ENCODE measurements at places on chromosomes 11 and 22. TPM values are rescaled to one million over a fixed set of nuclear protein-coding genes. Genes with fewer than 3 reads are reported as not detected.

Gene OR2AG2
- not detected for total RNA-seq

Gene CD3G
- total RNA-seq = 0.23 TPM

Gene IL10RA
- 7.8 TPM for total RNA-seq

Gene TREH
- total RNA-seq = 3.4 TPM

Gene CRACR2B
- 3.5 TPM for total RNA-seq

Gene TBX1
- 0.40 TPM for total RNA-seq

Gene KDM4F
- total RNA-seq = not detected

DNA sequence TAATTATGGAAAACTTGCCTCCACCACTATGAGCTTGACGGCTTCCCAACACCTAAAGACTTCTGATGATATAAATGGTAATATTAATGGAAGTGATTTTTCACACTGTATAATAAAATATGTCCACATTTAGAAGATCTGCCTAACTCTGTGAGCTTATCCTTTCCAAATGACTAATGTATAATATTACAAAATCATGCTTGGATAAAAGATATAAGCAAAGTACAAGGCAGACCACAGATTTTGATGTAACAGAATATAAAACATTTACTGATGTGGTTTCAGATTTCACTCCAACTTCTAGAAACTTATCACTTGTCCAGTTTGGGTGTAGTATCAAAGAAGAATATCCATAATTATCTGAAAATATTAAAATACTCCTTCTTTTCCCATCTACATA lies 36.9 kb downstream of the GALNT18 start:
- no peak for DNase-seq

DNA sequence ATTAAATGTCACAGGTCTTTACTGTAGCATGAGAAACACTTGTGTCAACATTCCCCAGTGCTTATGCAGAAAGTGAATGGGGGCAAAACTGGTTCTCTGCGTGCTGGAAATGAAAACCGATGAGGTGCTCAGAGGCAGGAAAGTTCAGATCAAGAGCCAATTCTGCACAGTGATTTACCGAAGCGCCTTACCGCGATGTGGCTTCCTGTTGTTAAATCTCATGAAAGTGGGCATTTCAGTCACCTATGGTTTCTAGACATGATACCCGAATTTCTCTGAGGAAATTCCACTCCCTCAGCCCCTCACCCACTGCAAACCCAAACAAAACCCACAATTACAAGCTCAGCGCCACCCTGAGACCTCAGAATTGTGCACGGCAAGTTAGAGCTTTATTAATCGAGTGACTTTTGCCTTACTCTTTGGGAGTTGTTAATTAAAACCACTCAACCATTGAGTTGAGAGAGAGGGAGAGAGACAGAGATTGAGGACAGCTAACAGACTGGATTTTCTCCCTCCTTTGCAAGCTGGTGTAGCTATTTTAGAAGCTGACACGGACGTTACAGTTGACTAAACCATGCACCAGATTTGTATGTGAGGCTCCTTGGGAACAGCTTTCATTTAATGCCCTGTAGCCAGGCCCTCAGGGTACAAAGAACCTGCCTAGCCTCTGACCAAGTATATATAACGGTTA lies 196.4 kb downstream of the DBX1 start:
- DNase-seq = no peak

GRCh38 chr22:42938976-42939375 lies 76.0 kb downstream of the PACSIN2 start:
- DNase-seq = no peak

GRCh38 chr22:50691521-50691920 lies 18.9 kb downstream of the SHANK3 start:
- peak; percentile 56 for DNase-seq

GRCh38 chr11:119167933-119168332 lies 592 bp upstream of the NLRX1 start:
- no peak for DNase-seq

GRCh38 chr22:50529897-50530579 lies at the start of gene TYMP:
TYMP (minus strand) TSS chr22:50530012; CDS start chr22:50529709, 303 bp downstream.
- peak; percentile 96 for DNase-seq

DNA sequence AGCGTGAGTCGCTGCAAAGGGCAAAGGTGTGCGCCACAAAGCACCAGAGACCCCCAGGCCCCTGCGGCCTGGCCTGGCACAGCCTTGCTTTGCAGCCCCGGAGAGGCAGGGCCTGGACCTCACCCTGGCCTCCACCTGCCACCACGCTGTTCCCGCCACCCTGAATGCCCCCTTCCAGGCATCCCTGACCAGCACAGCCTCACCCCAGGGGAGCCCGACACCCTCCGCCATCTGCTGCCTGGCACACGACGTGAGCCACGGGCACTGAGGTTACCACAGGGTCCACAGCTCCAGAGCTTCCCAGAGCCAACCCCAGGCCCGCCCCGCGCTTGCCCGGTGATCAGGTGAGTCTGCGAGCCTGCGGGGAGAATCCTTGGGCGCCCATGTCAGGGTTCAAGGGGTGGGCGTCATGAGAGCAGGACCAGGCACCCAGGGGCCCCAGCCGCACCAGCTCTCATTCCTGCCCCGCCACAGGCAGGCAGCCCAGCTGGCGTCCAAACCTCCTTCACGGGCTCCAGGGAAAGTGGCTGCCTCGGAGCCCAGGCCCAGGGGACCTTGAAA lies 171.3 kb downstream of the BRD1 start:
- DNase-seq = no peak
